ENCODE measurements at places on chromosomes 5 and 9.

GRCh38 chr5:96924016-96924443 lies 11.8 kb upstream of the LNPEP start:
- DNase-seq = no peak

- no peak for DNase-seq
These were observed 156.1 kb downstream of the LURAP1L start for GRCh38 chr9:12930906-12931305.

GRCh38 chr5:168006456-168007130 lies 284.9 kb upstream of the WWC1 start:
- no peak for DNase-seq

- no peak for DNase-seq
These were observed 850 bp upstream of the CCL19 start for GRCh38 chr9:34691936-34692315.

- no peak for DNase-seq
These were observed 31.7 kb downstream of the PRRX2 start for GRCh38 chr9:129696944-129697655.

DNA sequence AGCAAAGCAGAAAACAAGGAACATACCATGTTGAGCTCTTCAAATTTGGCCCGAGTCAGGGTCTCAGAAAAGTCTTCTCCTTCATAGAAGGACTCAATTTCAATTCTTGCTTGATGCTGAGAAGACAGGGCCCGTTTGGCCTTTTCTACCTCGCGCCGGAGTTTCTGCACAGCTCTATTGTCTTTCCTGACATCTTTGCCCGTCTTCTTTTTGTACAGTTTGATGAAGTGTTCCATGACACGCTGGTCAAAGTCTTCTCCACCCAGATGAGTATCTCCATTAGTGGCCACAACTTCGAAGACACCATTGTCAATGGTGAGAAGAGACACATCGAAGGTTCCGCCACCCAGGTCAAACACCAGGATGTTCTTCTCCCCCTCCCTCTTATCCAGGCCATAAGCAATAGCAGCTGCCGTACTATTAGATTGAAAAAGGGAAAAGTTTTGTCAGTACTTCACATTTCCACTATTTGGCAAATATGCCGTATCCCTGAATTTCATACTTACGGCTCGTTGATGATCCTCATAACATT lies 2.2 kb downstream of the HSPA5 start:
- no peak for DNase-seq

DNA sequence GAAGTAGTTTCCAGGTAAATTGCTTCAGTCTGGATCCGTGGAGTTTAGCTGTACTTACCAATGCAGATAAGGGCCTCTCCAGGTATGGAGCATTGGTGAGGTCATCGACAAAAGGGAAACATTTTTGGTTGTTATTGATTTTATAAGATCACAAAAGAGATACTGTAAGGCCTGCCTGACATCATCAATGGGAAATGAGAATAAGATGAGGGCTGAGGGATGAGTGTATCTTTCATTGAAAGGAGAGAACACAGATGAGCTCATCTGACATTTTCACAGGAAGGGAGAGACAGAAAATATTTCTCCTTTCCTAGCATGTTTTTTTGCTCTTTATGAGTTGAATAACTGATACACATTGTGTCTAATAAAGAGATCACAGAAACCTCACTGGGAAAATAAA lies 233.6 kb downstream of the SAXO1 start:
- DNase-seq = no peak

- DNase-seq = no peak
These were observed 674 bp downstream of the LHFPL2 start for GRCh38 chr5:78647838-78648358.

- no peak for DNase-seq
These were observed 51.6 kb upstream of the C5orf46 start for GRCh38 chr5:147957901-147958300.

DNA sequence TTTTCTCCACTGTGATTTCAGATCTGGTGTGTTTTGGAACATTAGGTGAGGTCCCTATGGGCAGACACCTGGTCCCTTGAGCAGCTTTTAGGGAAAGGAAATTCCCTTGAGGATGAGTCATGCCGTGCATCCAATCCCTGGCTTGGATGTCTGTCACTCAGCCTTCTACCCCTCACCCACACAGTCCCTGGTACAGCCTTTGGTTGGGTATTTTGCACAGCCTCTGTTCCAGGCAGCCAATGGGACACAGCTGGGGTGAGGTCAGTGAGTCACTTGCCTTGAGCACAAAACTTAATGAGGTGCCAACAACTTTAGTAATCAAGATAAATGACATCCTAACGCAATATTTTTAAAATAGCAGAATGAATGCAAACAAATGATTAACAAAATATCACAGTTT lies 22.7 kb upstream of the SVEP1 start:
- DNase-seq = no peak

All from cerebellar nuclear complex (tissue), 1 donor.